ENCODE measurements at places on chromosomes 7 and 10.

- no peak for DNase-seq
These were observed 88.3 kb downstream of the PTPRZ1 start for GRCh38 chr7:121961089-121961867.

DNA sequence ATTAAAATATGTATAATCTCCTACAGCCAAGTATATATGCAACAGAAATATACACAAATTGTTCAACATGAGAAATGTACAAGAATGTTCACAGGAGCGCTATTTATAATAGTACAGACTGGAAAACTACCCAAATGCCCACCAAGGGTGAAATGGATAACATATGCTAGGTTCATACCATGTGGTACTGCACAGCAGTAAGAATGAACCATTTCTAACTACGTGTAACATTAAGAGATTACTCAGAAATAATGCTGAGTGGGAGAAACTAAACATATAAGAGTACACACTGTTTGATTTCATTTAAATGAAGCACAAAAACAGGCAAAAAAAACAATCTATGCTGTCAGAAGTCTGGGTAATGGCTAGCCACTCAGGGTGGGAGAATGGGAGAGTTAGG lies 45.8 kb downstream of the RNLS start:
- DNase-seq = no peak

GRCh38 chr7:115906731-115907130 lies 123.8 kb downstream of the TFEC start:
- no peak for DNase-seq

DNA sequence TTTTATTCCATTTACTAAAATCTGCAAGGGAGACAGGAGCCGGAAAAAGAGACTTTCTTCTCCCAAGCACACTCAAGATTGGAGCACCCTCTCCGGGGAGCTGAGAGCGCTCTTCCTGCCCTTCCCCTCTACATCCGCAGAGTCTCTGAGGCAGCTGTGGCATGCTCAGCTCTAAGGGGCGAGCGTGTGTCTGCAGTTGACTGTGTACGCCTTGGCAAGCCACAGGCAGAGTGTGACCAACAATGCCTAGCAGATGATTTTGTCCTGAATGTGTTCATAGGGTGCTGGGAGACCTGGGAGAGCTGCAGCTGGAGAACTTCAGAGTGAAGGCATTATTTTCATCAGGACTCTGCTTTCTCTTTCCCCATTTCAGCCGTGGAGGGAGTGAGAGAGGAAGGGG lies 20.7 kb downstream of the MTURN start:
- DNase-seq = no peak

- no peak for DNase-seq
These were observed 147.1 kb downstream of the LRRC4 start for GRCh38 chr7:127884066-127884559.

DNA sequence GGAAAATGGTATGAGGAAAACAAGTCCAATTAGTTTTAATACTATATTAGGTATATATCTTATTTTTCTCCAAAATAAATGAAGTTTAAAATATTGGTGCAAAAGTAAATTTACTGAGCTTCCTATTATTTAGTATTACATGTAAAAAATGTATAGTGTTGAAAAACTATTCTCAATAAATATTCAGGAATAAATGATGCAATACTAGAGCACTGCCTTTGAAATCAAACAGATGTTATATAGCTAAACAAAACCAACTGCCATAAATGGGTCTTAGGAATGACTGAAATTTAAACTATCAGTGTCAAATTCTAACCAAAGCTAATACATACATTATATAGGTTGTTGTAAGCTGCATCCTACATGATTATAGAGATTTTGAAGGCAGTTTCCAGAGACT lies 1434.0 kb upstream of the LRRTM3 start:
- no peak for DNase-seq

DNA sequence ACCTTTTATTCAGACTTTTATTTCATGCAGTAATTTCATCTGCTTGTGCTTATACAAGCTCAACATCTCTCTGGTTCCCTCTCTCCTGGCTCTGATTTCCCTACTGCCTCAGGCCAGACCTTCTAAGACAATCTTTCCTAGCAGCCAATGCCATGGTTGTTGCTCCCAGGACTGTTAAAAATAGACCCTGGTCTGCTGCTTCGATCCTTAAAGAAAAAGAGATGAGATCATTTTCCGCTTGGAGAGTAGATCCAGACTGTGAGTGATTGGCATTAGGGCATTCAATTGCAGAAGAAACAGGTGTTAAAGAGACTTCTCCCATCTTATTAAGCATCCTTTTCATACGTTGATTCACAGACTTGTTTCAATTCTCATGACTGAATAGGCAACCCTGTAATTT lies 68.4 kb upstream of the ITGB1 start:
- DNase-seq = no peak

DNA sequence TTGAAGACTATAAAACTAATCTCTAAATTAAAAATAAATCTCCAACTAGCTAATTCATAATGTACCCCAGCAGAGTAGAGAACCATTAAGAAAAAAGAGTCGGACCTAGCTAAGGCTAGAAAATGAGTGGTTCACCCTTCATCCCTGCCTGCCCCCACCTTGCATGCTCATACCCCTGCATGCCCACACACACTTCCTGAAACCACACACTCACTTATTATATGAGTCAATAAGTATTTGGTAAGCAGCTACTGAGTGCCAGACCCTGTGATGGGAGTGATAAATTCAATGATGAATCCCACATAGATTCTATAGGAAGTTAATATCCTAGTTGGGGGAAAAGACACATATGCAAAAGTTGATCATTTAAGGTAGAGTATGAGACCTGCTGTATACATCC lies 152.9 kb upstream of the INHBA start:
- no peak for DNase-seq

GRCh38 chr10:100662067-100662466 lies 83.3 kb upstream of the PAX2 start:
- DNase-seq = no peak

DNA sequence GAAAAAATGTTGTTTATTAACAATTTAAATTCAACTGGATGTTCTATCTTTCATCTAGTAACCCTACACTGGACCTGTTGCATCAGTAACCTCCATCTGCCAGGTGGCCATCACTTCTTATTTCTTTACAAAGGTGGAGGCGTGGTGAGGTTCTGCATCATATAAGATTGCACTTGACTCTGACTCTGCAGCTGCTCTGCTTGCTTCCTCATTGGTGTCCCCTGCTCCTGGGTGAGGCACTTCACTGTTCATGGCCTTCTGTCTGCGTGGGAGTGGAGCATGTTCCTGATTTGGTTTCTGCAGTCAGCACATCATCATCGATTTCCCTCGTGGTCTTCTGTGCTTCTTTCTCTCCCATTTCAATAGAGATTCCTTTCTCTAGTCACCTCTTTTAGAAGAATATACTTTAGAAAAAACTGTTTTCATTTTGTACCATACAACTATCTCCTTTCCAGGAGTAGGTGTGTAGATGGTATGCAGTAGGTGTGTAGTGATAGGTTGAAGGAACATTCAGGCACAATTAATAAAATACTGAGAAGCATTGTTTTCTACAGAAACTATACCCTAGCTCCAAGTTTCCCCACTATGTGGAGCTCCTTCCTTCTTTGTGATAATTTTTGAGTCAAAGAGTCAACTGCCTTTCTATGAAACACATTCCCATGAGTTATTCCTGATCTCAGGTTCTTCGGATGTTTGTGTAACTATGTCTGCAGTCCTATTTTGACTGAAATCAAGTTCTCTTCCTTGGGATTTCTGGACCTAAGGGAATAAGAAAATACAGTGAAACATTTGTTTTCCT lies 231.7 kb upstream of the CNTNAP2 start:
- DNase-seq = no peak

- DNase-seq = no peak
These were observed 73.8 kb downstream of the LSMEM1 start for GRCh38 chr7:112554591-112554990.

DNA sequence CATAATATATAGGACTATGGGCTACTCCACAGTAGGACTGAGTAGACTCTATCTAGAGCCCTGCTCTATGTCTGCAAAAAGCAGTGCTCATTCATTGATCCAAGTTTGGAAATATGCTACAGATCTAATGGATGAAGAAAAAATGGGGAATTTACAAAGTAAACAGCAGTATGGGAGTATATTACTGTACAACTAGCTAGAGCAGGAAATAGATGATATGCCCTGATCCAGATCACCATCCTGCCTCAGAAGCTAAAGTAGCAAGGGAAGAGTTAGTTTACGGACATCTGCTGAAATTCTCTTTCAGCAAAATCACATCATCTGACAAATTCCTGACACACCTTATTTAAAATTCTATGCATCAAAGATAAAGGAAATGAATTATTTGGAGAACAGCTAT lies 168.2 kb upstream of the SEMA3A start:
- DNase-seq = no peak

- DNase-seq = no peak
These were observed 355.1 kb upstream of the MKI67 start for GRCh38 chr10:128481152-128481840.

GRCh38 chr7:120221666-120222065 lies 51.3 kb upstream of the KCND2 start:
- no peak for DNase-seq

GRCh38 chr7:144656965-144657517 lies 178.8 kb downstream of the TPK1 start:
- no peak for DNase-seq

GRCh38 chr7:150382123-150382843 lies 3.2 kb downstream of the ZNF775 start:
- DNase-seq = no peak

GRCh38 chr7:26001662-26002244 lies 150.2 kb upstream of the NFE2L3 start:
- no peak for DNase-seq

GRCh38 chr10:13180788-13181187 lies 19.4 kb downstream of the MCM10 start:
- DNase-seq = no peak

- no peak for DNase-seq
These were observed 178.0 kb upstream of the GLI3 start for GRCh38 chr7:42414941-42415505.

- DNase-seq = no peak
These were observed 687 bp downstream of the HELLS start for GRCh38 chr10:94546049-94546900.

GRCh38 chr10:124864421-124865193 lies 63.0 kb downstream of the ABRAXAS2 start:
- DNase-seq = no peak

- peak; percentile 68 for DNase-seq
These were observed 204.4 kb downstream of the CXCL12 start for GRCh38 chr10:44180321-44181168.

DNA sequence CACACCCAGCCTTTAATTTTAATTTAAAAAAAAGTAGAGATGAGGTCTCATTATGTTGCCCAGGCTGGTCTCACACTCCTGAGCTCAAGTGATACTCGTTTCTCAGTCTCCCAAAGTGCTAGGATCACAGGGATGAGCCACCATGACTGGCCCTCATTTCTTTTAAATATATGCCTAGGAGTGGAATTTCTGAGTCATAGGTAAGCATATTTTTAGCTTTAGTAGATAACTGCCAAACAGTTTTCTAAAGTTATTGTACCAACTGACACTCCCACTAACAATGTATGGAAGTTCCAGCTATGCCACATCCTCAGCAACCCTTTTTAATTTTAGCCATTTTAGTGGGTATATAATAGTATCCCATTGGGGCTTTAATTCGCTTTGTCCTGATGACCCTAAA lies 13.8 kb upstream of the PPIF start:
- no peak for DNase-seq

DNA sequence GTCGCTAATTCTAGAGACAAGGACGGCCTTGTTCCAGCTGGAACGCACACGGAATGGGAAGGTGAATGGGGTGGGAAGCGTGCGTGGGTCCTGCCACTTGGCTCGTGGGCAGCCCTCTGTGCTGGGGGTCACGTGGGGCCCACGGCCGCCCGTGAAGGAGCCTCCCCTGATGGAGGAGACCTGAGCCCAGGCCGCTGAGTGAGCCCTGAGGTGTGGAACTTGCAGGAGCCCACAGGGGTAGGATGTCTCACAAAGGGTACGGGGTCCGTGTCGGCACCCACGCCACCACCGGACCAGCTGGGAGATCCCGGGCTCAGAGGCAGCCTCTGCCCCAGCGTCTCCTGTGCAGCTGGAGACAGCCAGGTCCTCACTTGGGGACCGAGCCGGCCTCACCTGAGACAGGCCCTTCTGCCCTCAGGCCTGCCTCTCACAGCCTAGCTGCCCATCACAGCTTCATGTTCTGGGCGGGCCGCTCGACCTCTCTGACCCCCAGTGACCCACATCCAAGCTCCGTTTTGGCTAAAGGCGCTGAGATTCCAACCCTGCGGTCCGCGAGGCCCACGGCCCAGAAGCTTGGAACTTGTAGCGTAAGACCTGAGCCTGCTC lies 84.8 kb downstream of the FOXL3 start:
- DNase-seq = no peak

DNA sequence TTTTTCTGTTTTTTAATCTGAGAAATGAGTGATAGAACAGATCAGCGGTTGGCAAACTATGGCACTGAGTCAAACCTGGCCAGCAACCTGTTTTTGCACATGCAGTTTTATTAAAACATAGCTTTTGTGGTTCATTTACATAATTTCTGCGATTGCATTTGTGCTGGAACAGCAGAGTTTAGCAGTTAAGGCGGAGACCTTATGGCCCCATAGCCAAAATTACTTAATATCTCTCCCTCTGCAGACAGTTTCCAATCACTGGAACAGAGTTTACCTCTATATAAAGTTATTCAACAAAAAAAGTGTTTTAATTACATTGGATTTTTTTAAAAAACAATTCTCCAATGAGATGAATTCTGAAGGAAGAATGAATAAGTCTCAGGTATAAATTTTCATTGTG lies 212.1 kb downstream of the DGKB start:
- DNase-seq = no peak

- DNase-seq = no peak
These were observed 304.3 kb upstream of the PITRM1 start for GRCh38 chr10:3476640-3477448.
